ENCODE measurements at places on chromosomes 2 and 18.

- DNase-seq = no peak
These were observed 535.2 kb downstream of the GALR1 start for GRCh38 chr18:77784759-77785379.

DNA sequence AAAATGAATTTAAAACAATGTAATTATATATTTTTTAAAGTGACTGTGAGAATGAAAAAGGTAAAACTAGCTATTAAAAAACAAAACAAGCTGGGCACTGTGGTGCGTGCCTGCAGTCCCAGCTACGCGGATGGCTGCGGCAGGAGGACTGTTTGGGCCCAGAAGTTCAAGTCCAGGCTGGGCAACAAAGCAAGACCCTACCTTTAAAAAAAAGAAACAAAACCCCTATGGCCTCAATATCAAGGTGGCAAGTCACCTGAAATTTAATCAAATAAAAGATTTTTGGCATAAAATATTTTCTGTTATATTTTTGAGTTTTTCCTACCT is 46.9 kb upstream of the STRN start:
- DNase-seq = no peak

DNA sequence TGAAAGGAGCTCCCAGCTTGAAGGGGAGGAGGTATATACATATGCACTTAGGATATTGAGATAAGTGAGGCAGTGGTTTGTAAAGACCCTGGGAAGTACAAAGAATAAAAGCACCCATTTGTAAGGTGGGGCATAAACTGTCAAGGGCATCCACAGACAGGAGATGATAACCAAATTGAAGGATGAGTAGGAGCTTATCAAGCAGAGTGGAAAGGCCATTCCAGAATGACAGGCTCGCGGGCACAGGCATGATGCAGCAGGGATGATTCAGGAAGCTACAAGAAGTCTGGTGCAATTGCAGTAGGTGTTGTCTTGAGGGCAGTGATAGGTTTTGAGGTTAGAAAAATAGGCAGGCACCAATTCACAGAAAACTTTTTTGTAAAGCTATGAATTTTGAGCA is 504.8 kb downstream of the PIK3C3 start:
- no peak for DNase-seq

DNA sequence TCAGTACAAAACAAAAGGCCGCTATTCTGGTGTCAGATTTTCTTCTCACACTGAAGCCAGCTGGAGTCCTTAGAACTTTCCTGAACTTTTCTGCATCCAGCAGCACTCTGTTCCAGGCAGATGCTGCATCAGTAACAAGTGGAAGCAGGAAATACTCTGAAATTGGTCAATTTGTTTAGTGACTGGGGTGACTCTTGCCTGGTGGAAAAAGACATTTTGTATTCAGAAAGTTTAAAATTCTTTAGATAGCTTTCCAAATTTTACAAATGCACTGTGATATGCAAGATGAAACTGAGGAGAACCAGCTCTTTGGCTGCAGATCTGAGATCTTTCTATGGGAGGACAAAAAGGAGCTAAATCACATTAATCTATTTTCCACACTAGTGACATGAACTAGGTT is 385.7 kb downstream of the NRXN1 start:
- no peak for DNase-seq

DNA sequence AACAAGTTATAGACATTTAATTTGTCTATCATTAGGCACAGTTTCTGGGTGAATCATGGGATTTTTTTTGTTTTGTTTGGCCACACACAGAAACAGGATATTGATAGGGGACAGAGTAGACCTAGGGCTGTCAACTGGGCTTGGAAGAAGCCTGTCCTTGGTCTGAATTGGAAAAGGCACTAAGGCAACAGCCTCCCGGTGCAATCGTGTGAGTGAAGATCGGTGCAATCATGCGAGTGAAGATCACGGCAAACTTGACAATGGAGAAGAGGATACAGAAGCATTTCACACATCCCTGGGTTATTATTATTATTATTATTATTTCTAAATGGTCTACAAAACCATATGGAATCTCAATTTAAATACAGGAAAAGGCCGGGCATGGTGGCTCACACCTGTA is 94.5 kb downstream of the ACKR3 start:
- DNase-seq = no peak

- no peak for DNase-seq
These were observed 66.1 kb downstream of the METTL8 start for GRCh38 chr2:171367692-171368091.

GRCh38 chr2:96325041-96325883 is at the start of gene ITPRIPL1:
Gene ITPRIPL1, plus strand, starts transcription at chr2:96325317. Its CDS starts 523 bp downstream, at chr2:96325840.
- DNase-seq = no peak

DNA sequence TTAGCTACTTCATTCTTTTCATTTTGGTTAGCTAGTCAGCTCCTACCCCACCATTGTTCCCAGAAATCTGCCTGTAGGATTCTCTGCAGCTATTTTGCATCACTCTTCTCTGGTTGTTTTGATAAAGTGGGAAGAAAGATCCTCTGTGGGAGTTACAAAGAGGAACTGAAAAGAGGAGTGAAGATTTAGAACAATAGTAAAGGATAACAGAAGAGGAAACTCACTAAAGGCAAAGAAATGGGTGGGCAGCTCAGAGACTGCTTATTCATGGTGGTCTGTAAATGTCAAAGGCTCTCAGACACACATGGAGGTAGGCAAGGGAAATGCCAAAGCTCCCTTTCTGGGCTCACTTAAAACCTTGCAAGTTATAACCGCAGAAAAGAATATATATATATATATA is 17.2 kb upstream of the CD207 start:
- DNase-seq = no peak

- no peak for DNase-seq
These were observed 251.2 kb upstream of the ID2 start for GRCh38 chr2:8430628-8431027.

GRCh38 chr2:149656996-149657395 is 69.4 kb upstream of the MMADHC start:
- DNase-seq = no peak

GRCh38 chr2:207796585-207797350 is 27.1 kb upstream of the FZD5 start:
- DNase-seq = no peak

DNA sequence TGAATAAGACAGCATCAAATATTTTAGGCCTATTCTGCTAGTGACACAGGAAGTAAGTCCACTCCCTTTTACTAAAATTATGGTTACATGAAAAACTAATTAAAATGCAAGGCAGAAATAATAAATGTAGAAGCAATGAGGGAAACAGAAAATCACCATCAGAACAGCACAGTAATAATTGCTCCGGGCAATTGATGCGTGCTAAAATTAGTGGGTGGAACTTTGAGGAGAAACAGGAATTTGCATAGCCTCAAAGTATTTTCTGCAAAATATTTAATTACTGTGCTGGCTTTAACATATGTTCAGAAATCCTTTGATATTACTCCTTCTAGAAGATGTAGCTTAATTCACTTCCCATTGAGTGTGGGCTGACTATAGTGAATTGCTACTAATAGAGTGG is 654.3 kb upstream of the RAB6C start:
- DNase-seq = no peak

GRCh38 chr2:56034258-56034657 is 110.7 kb upstream of the EFEMP1 start:
- no peak for DNase-seq

DNA sequence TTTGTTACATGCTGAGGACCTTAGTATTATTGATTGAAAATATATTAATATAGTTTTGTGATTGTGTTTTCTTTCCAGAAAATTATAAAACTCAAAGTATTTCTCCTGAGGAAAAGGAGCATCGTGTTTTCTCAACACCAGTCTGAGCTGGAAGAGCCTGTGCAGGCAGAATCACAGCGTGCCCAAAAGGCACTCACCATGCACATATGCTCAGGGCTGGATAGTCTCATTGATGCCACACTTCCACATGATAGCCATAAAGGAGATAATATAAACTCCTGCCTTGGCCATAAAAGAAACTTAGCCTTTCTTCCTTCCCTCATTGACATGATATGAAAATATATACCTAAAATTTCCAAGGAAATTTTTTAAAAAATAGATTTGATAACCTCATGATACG is 4.0 kb downstream of the PDE1A start:
- DNase-seq = no peak

GRCh38 chr2:27123302-27124150 is at the start of gene ABHD1:
Gene ABHD1, plus strand, starts transcription at chr2:27123815. Its CDS starts 134 bp downstream, at chr2:27123949.
- no peak for DNase-seq

DNA sequence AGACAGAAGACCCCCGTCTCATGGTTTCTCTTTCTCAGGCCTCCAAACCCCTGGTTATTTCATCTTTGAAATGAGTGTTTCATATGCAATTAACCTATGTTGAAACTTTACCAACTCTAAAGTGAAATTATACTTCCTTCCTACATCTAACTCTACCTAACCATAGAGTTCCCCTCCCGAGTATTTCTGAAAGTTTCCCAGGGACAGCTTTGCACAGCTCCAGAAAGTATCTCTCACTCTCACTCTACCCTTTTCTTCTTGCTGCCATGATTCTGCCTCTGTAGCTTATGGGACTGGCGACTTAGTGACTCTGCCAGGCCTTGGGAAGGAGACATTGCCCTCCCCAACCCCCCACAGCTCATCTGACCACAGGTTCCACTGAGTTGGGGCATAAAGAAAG is 107.9 kb downstream of the B3GNT2 start:
- no peak for DNase-seq

DNA sequence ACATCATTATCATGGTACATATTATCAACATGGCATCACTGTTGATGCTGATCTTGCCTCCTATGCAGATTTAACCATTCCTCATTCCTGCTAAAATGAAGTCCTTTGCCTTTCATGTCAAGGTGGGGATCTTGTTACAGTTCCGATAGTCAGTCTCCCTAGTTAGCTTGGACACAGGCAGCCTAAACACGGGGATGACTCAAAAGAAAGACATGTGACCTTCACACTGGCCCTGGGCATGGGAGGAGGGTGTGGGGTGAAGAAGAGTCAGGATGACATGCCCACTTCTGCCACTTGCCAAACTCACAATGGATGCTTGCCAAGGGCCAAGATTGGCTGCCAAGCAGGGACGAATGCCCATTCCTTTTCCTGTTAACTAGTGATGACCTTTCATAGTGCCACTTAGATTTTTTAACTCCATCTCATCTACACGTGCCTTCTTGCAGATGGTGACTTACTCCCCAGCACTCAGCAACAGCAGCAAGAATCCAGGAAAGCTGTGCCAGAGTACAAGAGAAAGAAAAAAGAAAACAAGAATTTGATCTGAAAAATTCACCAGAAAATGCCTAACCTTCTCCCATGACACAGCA is 13.9 kb upstream of the SLC1A4 start:
- no peak for DNase-seq

- no peak for DNase-seq
These were observed 51.6 kb downstream of the SNED1 start for GRCh38 chr2:241049739-241050623.

DNA sequence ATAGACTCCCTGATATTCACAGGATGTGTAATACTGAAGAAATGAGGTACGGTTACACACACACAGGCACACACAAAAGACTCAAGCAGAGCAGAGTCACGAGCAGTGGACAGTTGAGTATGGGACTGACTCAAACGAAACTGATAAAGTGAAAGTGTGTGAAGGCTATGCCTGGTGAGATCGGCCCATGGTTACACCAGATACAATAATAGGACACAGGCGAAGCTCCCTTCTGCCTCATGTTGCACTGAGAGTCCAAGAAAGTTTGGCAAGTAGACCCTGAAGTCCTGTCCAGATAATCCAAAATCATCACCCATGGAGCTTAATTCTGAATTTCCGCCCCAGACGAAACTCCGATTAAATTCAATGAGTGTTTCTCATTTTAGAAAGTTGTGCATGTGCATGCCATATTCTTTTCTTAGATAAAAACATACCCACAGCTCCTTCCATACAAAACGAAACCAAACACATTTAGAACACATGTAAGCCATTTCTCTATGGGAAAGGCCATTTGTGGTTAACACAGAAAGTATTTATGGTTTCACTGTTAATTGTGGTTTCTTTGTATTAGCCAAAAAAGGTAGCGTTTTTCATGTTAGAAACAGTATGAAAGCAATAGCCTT is 567.6 kb downstream of the PLCL1 start:
- DNase-seq = no peak

- no peak for DNase-seq
These were observed 35.2 kb downstream of the SRBD1 start for GRCh38 chr2:45575881-45576280.
